ENCODE measurements at places on chromosomes 12 and 14. TPM values are rescaled to one million over a fixed set of nuclear protein-coding genes. Genes with fewer than 3 reads are reported as not detected.

TEAD4 gene
- 46.7 TPM for total RNA-seq

FOXN4 gene
- 0.49 TPM for total RNA-seq

SRRM4 gene
- 0.03 TPM for total RNA-seq

FKBP4 gene
- total RNA-seq: 28.1 TPM

SUPT16H gene
- total RNA-seq: 48.7 TPM

KRT73 gene
- 0.15 TPM for total RNA-seq

KITLG gene
- total RNA-seq: 10.2 TPM

CD9 gene
- 561 TPM for total RNA-seq

CFAP54 gene
- 3.8 TPM for total RNA-seq

TAS2R50 gene
- total RNA-seq: 0.67 TPM

RILPL2 gene
- 12.5 TPM for total RNA-seq

PLEK2 gene
- 3.5 TPM for total RNA-seq

LMNTD1 gene
- total RNA-seq: 1.9 TPM

PDZRN4 gene
- total RNA-seq: 0.17 TPM

PPFIA2 gene
- total RNA-seq: 3.3 TPM

KRT8 gene
- total RNA-seq: 412 TPM

NOXRED1 gene
- 0.40 TPM for total RNA-seq

All from upper lobe of left lung (tissue), 6 donors.